ENCODE measurements at places on chromosomes 12 and 14.

DNA sequence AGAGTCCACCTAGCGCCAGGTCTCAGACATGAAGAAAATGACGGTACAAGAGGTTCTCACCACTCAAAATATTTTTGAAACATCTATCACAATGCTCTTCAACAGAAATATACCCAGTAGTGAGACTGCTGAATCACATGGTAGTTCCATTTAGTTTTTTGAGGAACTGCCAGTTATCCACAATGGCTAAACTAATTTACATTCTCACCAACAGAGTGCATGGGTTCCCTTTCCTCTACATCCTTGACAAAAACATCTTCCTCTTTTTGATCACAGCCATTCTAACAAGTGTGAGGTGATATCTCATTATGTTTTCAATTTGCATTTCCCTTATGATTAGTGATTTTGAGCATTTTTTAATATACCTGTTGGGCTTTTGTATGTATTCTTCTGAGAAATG, 5.7 kb upstream of the GPR65 start:
- no peak for DNase-seq

DNA sequence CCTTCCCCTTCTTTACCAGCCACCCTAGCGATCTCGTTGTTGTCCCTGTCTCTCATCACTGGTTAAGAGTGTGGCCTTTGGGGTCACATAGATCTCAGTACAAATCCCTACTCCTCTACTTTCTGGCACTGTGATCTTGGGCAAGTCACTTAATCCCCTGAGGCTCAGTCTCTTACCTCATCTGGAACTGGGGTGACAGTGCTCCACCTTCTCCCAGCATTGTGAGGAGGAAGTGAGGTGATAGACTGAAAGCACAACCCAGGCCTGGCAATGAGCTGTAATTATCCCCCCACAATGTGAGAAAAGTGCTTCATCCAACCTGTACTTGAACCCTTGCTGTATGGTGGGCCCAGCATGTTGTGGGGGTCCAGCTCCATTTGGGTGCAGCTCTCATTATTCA, 48.0 kb downstream of the IRAK3 start:
- DNase-seq: no peak

- DNase-seq: no peak
Observed at GRCh38 chr14:32200368-32201192, 1.3 kb upstream of the RNU6-7 start.

GRCh38 chr14:76307786-76308780, 67.9 kb upstream of the ESRRB start:
- DNase-seq: no peak

GRCh38 chr12:115918763-115919162, 358.7 kb downstream of the MED13L start:
- DNase-seq: no peak

DNA sequence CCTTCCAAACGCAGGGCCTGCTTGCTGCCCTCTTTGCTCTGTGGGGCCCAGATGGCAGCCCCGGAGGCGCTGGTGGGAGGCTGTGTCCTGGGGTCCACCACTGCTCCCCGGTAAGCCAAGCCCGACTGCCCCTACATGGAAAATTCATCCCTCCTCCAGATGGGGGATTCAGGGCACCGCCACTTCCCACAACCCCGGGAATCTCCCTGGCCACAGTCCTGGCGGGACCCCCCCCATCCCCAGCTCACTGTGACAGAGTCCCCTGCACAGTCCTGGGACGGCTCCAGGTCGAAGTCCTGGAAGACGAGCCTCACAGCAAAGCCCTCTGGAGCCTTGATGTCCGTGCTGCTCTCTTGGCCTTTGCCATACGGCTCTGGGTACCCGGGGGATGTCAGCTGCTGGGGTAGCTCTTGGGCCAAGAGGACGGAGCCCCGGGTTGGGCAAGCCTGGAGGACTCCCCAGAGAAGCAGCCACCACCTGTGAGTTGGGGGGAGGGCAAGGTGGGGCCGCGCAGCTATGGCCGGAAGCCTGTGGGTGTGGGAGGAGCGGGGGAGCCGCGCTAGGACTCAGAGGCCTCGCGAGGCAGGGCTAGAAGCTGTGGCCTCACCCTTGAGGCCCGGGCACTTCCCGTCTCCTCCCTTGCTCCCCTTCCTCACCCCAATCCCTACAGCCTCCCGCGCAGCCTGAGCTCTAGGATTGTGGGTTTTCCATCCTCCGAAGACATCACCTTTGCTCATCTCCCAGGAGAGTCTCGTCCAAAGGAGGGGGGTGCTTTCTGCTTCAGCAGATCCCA, 815 bp downstream of the C1RL start:
- DNase-seq: peak; percentile 82

- no peak for DNase-seq
Observed at GRCh38 chr14:73916324-73916723, 29.7 kb downstream of the ZNF410 start.

- DNase-seq: peak; percentile 50
Observed at GRCh38 chr14:95520346-95520745, 3.9 kb upstream of the SYNE3 start.

- DNase-seq: no peak
Observed at GRCh38 chr14:54550514-54550913, 16.4 kb upstream of the SAMD4A start.

- peak; percentile 36 for DNase-seq
Observed at GRCh38 chr14:60266021-60266937, 17.3 kb downstream of the PPM1A start.

DNA sequence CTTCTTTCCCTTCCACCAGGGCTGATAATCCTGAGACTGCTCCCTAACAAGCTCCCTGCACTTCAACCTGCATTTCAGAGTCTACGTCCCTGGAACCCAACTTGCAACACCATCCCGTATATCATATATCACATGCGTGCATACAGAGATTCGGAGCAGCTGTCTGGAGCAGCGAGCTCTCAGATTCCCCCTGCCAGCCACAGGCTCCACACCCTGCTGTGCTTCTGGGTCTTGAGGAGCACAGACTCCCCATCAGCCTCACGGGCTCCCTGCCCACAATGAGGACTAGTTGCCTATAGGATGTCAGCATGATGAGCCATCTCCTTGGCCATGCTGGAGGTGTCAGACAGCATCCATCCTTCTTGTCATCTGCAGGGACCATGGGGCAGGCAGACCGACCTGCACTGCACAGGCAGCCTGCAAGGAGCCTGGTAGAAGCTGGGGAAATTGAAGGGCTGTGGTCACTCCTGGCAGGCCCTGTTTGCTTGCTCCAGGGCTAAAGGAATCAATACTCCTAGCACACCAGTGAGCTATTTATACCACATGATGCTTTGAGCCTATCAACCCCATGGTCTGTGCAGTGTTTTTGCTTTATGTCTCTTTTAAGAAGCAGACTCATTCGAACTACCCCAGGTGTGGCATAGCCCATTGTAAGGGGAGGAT, 19.6 kb upstream of the HDAC7 start:
- DNase-seq: no peak

DNA sequence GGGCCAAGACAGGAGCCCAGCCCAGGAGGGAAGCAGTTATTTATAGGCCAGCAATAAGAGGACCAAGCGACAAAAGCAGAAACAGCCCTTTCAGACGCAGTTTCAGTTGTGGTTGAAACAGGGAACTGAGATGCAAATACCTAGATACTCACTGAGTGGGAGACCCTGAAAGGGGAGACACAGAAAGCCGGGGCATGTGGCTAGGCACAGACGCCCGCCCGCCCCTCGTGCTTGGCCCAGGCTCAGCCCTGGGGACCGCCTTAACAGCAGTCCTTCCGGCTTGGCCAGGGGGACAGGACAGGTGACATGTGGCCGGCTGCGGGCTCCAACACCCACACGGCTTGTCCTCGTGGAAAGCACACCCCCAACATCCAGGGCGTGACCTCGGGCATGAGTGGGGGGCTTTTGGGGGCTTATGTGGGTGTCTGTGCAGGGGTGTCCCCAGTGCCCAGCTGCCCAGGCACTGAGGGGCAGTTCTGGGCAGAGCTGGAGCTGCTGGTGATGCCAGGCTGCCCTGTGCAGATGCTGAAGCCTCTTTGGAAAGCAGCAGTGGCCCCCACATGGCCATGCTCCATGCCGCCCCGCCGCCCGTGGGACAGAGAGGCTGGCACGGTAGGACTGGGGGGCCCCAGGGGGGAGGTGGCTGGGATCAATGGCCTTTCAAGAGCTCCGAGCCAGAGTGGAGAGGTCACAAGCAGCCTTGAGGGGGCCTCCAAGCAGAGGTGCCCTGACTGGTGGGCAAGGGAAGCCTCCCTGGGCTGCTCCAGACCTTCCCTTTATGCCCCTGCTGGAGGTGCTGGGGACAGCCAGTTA, 2.1 kb downstream of the PLD4 start:
- DNase-seq: no peak

GRCh38 chr12:52043386-52044212, 7.6 kb upstream of the NR4A1 start:
- no peak for DNase-seq

DNA sequence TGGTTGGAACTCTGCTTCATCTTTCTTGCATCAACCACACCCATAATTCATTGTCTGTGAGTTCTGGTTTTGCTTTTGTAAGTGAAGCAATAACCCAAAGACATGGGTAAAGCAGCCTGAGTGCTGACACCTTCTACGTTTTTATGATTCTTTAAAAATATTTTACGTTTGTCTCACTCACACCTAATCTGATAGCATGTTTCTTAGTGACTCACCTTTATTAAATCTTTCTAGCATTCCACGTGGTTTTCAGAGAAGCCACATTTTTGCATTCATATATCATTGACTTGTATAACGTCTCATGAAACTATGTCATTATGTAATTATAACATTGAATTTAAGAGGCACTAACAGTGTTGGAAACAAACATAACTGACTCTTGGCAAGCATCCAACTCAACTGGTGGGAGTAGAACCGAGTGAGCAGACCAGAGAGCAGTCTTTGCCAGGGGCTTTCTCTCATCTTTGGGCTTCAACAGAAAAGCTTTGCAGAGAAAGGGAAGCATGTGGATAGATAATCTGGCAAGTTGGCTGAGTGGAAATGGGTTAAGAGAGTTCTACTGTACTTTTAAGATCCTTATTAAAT, 118.8 kb downstream of the TPH2 start:
- DNase-seq: no peak

DNA sequence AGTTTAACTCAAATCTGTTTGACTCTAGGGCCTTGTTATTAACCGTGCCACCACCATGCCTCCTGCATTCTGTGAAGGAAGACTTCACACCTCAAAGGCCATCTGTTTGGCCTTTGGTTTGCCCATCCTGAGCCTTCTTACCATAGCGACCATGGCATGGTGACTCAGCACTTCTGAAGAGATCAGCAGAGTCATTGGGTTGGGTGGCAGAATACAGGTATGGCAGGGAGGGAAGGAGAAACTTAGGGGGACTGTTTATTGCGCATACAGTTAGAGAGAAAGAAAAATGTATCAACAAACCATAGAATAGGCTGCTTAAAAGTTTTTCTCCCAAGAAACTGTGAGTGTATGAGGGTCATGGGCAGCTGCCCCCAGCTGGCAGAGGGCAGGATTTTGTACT, 49.2 kb downstream of the DAD1 start:
- DNase-seq: peak; percentile 55

GRCh38 chr12:110566993-110567392, 16.1 kb downstream of the PPTC7 start:
- no peak for DNase-seq
